ENCODE measurements at places on chromosomes 7 and 10. TPM values are rescaled to one million over a fixed set of nuclear protein-coding genes. Genes with fewer than 3 reads are reported as not detected.

DNA sequence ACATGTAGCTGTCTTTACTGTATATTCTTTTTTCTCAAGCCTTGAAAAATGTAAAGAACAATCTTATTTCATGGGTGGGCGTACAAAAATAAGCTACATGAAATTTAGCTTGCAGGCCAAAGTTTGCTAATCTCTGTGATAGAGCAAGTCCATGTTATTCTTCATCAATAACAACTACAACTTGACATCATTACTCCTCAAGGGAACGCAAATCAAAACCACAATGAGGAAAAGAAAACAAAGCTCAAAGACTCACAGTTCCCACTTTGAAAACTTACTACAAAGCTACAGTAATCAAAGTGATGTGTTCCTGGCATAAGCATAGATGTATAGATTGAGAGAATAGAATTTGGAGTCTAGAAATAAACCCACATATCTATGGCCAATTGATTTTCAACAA lies 62.5 kb downstream of the GNA12 start:
- no peak for DNase-seq

TMEM130 gene
- 20.8 TPM for total RNA-seq

DNA sequence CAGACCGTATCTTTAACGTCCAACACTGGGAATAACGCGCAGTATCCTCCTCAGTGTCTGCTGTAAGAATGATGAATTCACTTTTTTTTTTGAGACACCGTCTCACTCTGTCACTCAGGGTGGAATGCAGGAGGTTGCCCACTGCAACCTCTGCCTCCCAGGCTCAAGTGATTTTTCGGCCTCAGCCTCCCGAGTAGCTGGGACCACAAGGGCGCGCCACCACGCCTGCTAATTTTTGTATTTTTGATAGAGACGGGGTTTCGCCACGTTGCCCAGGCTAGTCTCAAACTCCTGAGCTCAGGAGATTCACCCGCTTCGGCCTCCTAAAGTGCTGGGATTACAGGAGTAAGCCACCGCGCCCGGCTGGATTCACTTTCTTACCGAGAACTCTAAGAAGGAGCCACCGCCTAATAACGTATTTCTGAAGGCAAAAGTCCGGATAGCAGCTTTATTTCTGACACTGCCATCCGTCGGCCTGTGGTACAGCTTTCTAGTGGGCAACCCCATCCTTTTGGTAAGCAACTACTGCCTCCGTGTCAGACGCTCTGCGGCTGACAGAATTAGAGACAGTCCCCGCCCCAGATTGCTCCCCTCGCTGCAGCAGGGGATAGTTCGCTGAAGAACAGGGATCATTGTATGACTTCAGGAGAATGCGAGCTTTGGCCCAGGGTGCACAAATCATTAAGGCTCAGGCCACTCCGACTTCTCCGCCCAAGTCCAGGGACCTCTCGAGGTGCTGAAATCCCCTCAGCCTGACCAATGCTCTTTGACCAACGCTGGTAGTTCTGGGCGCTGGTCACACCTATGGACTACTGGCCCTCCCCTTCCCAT lies 662 bp downstream of the POLR3A start:
- DNase-seq, result peak; percentile 55

DNA sequence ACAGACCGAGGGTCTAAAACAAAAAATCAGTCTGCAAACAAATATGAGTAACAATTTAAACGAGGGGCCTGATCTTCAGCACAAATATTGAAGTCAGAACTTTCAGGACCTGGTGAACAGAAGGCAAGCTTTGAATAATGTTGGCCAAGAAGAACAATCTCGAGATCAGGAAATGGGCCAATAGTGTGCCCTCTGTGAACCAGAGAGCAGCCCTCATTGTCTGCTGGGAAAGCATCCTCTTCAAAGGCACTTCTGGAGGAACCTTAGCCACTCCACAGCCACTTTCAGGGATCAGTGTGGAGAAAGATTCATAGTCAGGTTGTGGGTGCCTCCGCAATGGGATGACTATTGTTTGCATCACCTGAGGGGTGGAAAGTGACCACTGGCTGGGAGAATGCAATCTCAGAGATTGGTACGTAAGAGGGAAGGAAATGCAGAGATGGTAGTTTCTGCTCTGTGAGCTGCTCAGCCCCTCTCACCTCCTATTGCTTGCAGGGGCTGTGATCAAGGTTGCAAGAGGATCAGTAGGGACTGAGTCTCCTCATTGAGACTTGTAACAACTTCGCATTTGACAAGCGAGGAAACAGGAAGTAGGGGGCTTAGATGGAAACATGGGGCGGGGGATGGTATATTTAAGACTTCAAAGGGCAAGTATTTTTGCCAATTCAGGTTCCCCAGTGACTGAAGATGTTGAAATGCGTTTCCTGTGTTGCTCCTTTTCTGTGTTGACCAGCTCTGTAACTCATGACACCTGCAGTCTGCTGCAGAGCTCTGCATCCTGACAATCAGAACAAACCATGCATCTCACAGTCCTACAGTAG lies 28.4 kb upstream of the IFRD1 start:
- no peak for DNase-seq

LRRTM3 gene
- total RNA-seq, result 0.06 TPM

DNA sequence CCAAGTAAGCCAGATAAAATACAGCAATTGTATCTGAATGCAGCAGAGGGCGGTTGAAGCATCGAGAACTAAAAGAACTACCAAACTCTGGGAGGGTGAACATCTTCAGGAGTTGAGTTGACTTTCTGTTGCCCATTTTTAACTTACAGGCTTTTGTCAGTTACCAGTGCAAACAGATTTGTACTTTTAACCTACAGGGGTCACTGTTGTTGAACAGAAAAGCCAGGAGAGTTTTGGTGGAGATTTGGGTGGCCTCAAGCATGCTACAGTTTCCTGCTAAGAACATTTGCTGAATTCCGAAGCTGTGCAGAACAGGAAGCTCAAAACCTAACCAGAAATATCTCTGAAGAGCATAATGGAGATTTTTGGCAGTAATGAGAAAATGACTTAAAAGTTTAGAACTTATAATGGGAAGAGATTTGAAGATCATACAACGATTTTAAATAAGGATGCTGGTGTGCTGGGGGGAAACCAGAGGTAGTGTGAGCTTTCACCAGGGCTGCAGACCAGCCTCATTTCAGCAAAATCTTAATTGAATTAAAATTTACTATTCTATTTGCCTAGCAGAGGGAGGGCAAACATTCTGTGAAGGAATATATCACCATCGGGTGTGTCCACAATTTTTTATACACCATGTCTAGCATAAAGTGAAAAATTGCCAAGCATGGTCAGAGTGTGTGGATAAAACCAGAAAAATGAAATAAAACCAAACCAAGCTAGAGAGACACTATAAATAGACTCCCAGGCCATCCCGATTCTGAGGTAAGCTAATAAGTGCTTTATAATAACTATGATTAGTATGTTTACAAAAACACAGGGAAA lies 208.6 kb upstream of the CCDC6 start:
- no peak for DNase-seq

GRCh38 chr10:26457088-26457487 lies 18.9 kb downstream of the APBB1IP start:
- no peak for DNase-seq

GRCh38 chr7:80313067-80313626 lies 178.5 kb downstream of the GNAI1 start:
- no peak for DNase-seq

DNA sequence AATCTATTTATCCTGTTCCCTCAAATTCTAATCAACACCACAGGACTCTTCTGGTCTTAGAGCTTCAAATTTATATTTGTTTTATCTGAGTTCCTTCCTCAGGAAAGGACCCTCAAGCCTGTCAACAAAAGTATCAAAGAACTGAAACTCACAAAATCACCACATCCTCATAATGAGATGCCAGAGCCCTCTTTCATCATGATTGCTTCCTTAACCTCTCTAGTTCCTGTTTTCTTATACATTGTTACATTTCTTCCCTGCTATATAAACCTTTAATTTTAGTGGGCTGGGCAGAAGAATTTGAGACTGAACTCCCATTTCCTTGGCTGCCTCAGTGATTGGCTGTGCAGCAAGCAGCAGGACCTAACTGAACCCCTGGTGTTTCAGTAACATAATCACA lies 189.7 kb downstream of the ZNF248 start:
- no peak for DNase-seq

DNA sequence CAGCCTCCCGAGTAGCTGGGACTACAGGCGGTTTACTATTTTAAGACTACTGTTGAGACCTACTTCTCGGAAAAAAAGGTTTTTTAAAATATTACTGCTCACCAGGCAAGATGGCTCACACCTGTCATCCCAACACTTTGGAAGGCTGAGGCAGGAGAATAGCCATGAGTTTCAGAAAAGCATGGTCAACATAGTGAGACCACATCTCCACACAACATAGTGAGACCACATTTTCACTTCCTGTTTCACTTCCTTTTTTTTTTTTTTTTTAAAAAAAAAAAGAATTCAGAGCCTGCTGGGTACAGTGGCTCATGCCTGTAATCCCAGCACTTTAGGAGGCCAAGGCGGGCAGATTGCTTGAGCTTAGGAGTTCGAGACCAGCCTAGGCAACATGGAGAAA lies 46.5 kb downstream of the SVOPL start:
- no peak for DNase-seq

ARMH3 gene
- 26.9 TPM for total RNA-seq

DNA sequence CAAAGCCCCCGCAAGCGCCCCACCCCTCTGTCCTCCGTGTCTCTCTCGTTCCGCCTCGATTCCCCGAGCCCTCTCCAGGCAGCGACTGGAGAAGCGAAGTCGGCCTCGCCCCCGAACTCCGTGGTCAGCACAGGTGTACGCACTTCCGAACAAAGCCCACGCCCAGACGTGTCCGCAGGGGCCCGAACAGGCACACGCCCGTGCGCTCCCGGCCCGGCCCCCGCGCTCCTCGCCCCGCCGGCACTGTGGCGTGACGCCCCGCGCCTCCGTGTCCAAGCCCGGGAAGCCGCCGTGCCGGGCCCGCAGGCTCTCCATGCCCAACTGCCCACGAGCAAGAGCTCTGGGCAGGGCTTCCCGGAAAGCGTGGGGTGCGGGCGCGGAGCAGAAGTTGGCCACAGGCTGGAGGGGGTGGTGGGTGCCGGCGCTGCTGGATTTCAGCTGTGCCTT lies 662 bp downstream of the NRCAM start:
- no peak for DNase-seq

GJC3 gene
- total RNA-seq, result not detected

ACHE gene
- 2.6 TPM for total RNA-seq

NEUROG3 gene
- not detected for total RNA-seq

CCL24 gene
- 1.1 TPM for total RNA-seq

DNA sequence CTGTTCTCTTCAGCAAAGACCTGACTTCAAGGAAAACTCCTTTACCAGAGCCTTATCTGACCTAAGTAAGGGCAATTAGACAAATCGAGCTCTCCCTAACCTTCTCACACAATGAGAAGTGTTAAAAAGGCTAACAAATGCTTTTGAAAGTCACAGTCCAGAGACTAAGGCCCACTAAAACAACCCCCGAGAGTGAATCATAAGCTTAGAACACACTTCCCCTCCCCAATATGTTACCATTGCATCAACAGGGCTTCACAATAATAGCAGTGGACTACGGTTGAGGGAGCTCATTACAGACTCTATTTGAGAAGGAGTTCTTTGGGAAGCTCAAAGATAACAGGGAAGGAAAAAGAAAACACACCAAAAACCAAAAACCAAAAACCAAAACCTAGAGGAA lies 28.6 kb upstream of the ZEB1 start:
- no peak for DNase-seq

DNA sequence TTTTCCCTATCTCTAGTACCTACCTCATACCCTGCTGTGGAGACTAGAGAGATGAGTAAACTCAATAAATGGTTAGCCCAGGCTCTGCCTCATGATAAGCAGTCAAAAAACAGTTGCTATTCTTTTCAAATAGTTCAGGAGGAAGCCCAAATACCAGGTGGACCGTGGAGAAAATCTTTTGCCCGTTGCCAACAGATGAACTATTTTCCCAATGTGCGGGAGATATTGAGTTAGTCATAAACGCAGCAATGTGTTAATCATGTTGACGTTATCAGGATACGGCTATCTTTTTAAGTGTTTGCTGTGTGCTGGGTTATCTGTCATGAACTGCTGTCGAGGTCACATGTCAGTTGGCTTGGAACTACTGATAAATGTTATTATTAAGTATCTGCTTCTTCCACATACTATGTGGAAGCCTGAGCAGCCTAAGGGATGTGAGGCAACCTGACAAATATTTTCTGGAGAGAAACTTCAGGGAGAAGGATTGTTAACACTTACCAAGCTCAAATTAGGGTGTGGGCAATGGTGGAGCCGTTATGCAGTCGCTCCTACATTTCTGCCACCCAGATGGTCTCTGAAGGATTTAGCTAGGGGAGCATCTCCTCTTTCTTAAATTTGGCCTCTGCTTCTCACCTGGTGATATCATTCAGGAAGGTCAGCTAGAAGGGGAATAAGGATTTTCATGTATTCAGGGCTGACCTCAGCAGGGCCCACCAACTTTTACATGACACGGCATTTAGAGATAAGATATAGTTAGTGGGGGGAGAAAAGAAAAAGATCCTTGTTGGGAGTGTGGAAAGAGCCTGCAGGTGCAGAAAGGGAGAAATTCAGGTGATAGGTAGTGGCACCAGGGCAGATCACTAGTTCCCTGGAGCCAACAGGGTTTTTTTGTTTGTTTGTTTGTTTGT lies 33.5 kb upstream of the SLC26A3 start:
- DNase-seq, result no peak

ZNF467 gene
- total RNA-seq, result 18.5 TPM

WIPF3 gene
- total RNA-seq, result 2.4 TPM

NOLC1 gene
- total RNA-seq, result 35.9 TPM

CCZ1 gene
- 67.1 TPM for total RNA-seq

GRCh38 chr10:132807621-132808049 lies 21.7 kb upstream of the NKX6-2 start:
- DNase-seq, result peak; percentile 17

GRCh38 chr7:111223802-111224253 lies 132.9 kb downstream of the LRRN3 start:
- no peak for DNase-seq

DNA sequence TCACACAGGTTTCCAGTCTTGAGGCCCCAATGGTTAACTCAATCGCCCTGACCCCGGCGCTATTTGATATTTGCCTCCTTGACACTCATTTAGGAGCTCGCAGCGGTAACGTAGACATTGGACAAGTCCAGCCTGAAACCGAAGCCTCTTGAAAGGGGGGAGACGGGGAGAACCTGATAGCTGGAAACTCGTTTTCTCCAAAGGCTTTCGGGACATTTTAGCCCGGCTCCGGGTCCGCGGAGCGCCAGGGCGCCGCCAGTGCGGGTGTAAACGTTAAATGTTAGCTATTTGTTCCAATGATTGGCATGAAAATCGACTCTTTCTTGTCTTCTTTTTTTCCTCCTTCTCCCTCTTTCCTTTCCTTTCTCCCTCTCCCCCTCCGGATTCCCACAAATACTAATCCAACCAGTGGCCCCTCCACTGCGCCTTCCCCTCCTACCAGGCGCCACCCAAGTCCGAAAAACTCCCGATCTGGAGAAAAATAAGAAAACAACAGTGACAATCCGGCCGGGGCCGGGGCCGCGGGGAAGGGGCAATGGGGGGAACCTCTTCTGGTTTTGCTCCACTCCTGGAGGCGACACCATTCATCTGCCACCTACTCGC lies 17.2 kb upstream of the GATA3 start:
- peak; percentile 71 for DNase-seq

GRCh38 chr7:128888756-128889095 lies 21.8 kb downstream of the KCP start:
- no peak for DNase-seq

Data from aorta (tissue), 5 donors.